Activated CD4-positive, alpha-beta T cell treated with anti-CD3 and anti-CD28 coated beads for 1 hour (primary cell): ENCODE measurements at places on chromosomes 1 and 21.

DNA sequence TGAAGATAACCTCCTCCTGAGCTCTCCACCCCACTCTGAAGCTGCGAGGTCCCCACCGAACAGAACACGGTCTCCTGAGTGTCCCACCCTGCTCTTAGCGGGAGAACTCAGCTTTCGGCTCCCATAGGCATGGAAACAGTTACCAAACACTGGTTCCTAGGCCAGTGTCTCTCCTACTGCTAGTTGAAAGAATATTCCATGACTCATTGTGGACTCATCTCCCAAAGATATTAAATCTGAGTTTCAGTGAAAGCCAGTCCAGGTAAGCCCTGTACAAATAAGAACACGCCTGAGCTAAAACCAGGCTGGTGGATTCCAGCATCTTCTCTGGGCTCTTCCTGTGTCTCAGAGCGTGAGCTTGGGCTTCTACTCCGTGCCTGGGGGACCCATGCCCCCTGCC is 107.5 kb upstream of the CLDN14 start:
- no peak for DNase-seq

GRCh38 chr1:212108187-212108586 is 72.6 kb downstream of the DTL start:
- DNase-seq = no peak

GRCh38 chr1:88210103-88210787 is 473.8 kb upstream of the PKN2 start:
- DNase-seq = no peak

DNA sequence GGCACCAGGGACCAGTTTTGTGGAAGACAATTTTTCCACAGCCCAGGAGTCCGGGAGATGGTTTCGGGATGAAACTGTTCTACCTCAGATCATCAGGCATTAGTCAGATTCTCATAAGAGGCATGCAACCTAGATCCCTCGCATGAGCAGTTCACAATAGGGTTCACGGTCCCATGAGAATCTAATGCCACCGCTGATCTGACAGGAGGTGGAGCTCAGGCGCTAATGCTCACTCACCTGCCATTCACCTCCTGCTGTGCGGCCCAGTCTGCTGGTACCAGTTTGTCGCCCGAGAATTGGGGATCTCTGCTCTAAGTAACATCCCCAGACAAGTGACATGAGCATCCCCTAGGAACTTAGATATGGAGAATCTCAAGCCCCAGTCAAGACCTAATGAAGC is 180.7 kb downstream of the COQ8A start:
- DNase-seq = no peak

DNA sequence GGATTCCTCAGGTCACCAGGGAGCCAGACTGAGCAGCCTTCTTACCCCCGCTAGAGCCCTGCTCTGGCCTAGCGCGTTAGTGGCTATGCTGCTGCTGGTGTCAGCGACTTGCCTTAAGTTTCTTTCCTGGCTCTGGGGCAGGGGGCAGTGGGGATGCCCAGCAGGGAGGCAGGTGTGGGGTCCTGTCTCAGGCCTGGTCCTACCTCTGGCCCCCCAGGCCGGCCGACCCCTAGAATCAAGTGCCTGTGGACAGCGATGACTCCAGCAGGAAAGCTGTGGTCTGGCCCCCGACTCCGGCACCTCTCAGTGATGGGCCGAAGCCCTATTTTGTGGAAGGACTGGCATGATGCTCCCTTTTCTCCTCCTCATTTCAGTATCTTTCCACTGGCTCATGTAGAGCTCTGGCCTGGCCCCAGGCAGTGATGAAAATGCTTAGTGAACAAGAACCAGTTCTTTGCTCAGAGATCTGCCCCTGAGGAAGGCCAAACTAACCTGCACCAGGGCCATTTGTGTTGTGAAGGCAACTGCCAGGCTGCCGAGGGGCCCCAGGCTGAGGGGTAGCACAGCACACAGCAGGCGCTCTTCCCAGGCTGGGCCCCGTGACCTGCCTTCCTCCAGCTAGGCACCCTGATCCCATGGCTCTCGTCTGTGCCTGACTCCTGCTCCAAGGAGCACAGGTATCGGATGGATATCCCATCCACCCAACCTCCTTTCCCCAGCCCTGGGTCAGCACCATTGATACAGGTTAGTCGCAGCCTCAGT is 23.7 kb downstream of the MRPL37 start:
- DNase-seq = no peak

DNA sequence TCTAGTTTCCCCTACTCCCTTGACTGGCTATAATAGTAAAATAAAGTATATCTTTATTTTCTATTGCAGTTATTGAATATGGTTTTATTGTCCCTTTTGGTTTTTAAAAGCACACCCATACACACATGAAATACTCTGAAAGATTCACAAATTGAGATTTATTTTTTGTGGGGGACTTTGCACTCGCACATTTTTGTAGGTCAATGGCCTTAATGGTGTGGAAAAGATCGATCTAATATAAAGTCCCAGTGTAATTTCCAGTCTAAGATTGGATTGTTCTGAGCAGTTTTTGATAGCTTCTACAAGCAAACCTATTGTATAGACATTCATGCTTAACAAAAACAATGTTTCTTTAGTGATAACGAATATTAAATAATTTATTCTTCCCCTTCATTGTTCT is 59.5 kb upstream of the INSL5 start:
- no peak for DNase-seq
